ENCODE measurements at places on chromosomes 7 and 10. TPM values are rescaled to one million over a fixed set of nuclear protein-coding genes. Genes with fewer than 3 reads are reported as not detected.

DNA sequence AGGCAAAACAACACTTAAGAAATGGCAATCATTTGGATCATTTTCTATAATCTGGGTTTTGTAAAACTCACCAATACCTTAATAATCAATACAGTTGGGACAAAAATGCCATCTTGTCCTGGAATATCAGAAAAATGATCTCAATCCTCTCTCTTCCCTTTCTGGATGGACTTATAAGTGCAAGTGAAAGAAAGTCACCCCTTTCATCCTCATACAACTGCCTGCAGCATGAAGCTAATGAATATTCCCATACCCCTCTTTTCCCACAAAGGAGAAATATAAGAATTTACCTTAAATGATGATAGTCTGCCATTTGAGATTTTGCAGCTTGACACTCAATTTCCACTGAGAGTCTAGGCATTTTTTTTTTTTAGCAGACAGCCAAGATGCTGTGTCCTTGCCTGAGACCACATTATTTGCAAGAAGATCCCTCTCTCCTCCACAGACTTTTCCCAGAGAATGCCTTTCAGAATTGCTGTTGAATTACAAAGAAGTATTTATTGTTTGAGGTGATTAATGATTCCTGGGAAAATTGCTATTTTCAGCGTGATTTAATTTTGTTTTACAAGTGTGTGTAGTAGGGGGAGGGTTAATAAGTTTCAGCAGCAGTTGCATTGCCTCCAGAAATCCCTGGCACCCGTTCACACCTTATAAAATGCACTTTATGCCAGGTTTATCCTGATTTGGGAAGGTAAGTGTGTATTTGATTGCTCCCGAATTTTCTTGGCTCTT, 3.8 kb downstream of the HOXA4 start:
- H3K4me1 ChIP-seq, result no peaks in the 10 kb centered on the region
- no peak overlapping the region for H3K27ac ChIP-seq

GRCh38 chr7:8263048-8263447, 1.1 kb upstream of the ICA1 start:
- DNase-seq, result no peak
- H3K4me1 ChIP-seq, result peaks cover 10% of the 10 kb centered on the region
- no peaks in the 10 kb centered on the region for H3K27me3 ChIP-seq
- H3K4me3 ChIP-seq, result no peak overlapping the region

GRCh38 chr10:88271761-88272543, 311.2 kb downstream of the RNLS start:
- no peaks in the 10 kb centered on the region for H3K27me3 ChIP-seq
- H3K4me3 ChIP-seq, result no peak overlapping the region
- peaks cover 20% of the 10 kb centered on the region for H3K4me1 ChIP-seq
- H3K36me3 ChIP-seq, result no peaks in the 10 kb centered on the region

- no peaks in the 10 kb centered on the region for H3K4me1 ChIP-seq
- H3K4me3 ChIP-seq, result no peak overlapping the region
- peaks cover 4% of the 10 kb centered on the region for H3K36me3 ChIP-seq
- no peak overlapping the region for H3K27ac ChIP-seq
- no peak for DNase-seq
- H3K27me3 ChIP-seq, result no peaks in the 10 kb centered on the region
Measured at GRCh38 chr10:843703-844102, 87.8 kb downstream of the LARP4B start.

- H3K27me3 ChIP-seq, result no peaks in the 10 kb centered on the region
- peaks cover 3% of the 10 kb centered on the region for H3K36me3 ChIP-seq
- no peak for DNase-seq
- H3K4me1 ChIP-seq, result no peaks in the 10 kb centered on the region
- H3K27ac ChIP-seq, result no peak overlapping the region
Measured at GRCh38 chr7:155685791-155686160, 41.3 kb downstream of the RBM33 start.

DNA sequence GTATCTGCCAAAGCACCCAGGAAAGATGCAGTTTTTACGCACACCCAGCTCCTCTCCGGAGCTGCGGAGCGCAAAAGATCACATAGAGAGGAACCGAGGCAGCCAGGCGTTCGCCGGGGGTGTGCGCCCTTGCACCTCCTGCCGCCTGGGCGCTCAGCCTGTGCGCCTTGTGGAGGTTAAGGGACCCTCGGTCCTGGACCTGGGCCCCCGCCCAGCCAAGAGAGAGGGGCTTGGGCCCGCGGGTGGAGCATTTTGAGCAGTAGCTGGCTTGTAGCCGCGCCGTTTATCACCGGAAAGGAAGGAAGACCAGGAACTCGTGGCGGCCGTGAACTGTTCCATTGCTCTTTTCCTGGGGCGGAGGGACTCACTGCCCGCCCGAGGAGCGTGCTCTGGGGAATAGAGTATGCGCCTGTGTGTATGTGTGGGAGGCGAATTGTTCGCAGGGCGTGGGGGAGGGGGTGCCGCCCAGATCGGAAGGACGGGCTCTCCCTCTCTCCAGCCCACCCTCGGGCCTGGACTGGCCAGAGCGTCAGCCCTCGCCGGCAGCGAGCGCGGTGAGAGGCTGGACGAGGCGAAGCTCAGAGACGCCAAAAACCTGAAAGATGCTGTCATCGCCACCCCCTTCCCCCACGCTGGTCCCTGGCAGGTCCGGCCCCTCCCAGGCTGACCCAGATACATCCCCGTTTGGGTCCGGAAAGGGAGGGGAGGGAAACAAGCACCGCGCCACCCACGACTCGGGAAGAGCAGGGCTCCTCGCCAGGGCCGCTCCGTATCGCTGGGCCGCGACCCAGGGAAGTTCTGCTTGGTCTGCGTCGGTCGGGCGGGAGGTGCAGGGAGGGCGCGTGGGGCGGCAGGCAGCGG, 1.2 kb upstream of the WNT2 start:
- no peak overlapping the region for H3K27ac ChIP-seq
- no peaks in the 10 kb centered on the region for H3K27me3 ChIP-seq
- DNase-seq, result no peak

DNA sequence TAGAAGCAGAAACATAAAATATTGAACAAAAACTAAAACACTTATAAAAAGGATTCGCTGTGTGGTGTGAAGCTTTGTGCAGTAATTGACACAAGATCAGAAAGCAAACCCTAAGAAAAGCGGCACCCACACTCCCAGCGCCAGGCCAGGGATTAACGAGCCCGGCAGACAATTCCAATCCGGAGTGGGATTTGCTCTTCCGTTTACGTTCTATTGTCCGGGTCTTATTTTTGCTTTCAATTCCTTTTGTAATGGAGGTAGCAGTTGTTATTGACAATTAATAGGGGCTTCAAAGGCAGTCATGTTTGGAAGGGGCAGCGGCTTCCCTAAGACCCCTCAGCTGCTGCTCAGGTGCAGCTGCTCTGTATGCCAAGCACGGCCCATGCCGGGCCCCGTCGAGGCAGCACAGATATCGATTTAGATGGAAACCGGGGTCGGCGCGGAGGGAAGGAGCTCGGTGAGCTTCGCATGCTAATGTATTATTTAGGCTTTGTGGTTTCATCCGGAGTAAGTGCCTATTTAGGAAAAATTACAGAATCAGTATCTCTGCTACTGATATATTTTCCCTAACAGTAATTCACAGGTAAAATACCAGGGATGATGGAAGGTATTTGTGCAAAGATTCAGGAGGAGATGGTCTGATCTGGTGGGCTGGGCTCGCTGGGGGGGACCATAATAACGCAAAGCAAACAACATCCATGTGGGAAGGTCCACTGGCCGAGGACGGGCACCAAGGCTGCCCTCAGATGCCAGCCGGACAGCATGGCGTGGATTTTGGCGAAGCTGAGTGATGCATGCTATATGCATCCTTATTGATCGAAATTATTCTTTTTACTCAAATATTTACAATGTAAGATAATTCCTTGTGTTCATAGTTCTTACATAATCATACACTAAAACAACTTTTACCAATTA, 561.7 kb downstream of the PTPRN2 start:
- no peaks in the 10 kb centered on the region for H3K27me3 ChIP-seq
- no peaks in the 10 kb centered on the region for H3K36me3 ChIP-seq
- no peak overlapping the region for H3K27ac ChIP-seq
- H3K4me3 ChIP-seq, result no peak overlapping the region

Gene LIPN
- not detected for total RNA-seq

Gene RBP4
- not detected for total RNA-seq

Measured in B cell (primary cell).